Sigmoid colon (tissue), 7 donors: ENCODE measurements at places on chromosomes 1 and 21. TPM values are rescaled to one million over a fixed set of nuclear protein-coding genes. Genes with fewer than 3 reads are reported as not detected.

GRCh38 chr1:175417316-175417715, 224.7 kb upstream of the KIAA0040 start:
- H3K4me3 ChIP-seq = no peak overlapping the region
- no peaks in the 10 kb centered on the region for H3K36me3 ChIP-seq
- no peak for DNase-seq

DNA sequence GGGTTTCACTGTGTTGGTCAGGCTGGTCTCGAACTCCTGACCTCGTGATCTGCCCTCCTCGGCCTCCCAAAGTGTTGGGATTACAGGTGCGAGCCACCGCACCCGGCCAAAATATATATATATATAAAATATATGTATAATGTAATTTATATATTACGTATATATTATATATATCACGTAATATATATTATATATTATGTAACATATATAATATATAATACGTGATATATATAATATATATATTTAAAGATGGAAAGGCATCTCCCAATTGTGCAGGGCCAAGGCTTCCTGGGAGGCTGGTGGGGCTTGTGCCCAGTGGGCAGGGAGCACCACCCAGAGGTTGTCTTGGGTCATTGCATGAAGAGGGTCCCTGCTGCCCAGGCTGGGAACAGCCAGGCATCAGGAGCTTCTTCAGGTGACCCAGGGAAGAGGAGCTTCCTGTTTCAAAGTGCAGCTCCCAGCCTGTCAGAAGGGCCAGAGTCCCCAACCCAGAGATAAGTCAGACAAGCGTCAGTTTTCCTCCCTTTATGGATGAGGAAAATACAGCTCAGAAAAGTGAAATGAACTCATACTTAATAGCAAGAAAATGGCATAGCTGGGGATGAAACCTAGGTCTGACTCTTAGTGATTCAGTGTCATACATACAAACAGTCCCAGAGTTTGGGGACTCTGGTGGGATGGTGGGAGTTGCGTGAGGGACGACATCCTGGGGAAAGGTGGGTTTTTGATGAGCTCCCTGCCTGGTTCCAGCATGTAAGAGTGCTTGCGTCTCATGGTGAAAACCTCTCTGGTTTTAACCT, 12.0 kb downstream of the UBE2Q1 start:
- H3K4me3 ChIP-seq = no peak overlapping the region
- peak; percentile 75 for DNase-seq
- peaks cover 30% of the 10 kb centered on the region for H3K36me3 ChIP-seq
- H3K27me3 ChIP-seq = no peaks in the 10 kb centered on the region

DNA sequence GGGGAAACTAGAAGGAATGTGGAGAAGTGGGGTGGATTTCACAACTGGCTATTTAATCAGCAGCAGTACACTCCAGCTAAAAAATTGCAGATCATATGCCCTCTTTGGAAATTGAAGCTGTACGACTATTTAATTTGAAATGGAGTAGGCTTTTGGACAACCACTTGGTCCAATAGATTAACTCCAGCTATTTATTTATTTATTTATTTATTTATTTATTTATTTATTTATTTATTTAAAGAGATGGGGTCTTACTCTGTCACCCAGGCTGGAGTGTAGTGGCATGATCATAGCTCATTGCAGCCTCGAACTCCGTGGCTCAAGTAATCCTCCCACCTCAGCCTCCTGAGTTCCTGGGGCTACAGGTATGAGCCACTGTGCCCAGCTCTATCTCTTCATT, 312.3 kb downstream of the KCNH1 start:
- no peaks in the 10 kb centered on the region for H3K36me3 ChIP-seq
- no peak overlapping the region for H3K4me3 ChIP-seq
- no peaks in the 10 kb centered on the region for H3K27me3 ChIP-seq
- DNase-seq = no peak
- H3K4me1 ChIP-seq = no peaks in the 10 kb centered on the region
- H3K27ac ChIP-seq = no peak overlapping the region

- no peaks in the 10 kb centered on the region for H3K36me3 ChIP-seq
- no peaks in the 10 kb centered on the region for H3K27me3 ChIP-seq
- peak; percentile 88 for DNase-seq
- H3K27ac ChIP-seq = peak overlapping the region; percentile 83
Measured at GRCh38 chr1:23376890-23377811, 7.5 kb upstream of the ZNF436 start.

DNA sequence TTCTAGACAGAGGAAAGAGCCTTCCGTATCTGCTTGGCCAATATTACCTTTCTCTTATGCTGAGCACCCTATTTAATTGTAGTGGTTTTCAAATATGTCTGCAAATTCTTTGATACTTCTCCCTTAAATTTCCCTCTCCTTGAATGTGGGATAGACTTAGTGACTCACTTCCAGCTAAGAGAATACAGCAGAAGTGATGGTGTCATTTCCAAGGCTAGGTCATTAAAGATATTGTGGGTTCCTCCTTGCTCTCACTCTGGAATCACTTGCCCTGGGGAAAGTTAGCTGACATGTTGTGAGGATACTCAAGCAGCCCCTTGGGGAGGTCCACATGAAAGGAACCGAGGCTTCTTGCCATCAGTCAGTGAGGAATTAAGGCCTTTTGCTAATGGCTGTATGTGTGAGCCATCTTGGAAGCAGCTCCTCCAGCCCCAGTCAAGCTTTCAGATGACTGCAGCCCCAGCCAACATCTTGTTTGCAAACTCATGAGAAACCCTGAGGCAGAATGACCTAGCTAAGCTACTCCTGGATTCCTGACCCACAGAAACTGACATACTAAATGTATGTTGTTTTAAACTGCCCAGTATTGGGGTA, 8.1 kb upstream of the CITED4 start:
- no peak overlapping the region for H3K27ac ChIP-seq
- no peaks in the 10 kb centered on the region for H3K36me3 ChIP-seq
- no peak overlapping the region for H3K4me3 ChIP-seq
- no peaks in the 10 kb centered on the region for H3K27me3 ChIP-seq

DNA sequence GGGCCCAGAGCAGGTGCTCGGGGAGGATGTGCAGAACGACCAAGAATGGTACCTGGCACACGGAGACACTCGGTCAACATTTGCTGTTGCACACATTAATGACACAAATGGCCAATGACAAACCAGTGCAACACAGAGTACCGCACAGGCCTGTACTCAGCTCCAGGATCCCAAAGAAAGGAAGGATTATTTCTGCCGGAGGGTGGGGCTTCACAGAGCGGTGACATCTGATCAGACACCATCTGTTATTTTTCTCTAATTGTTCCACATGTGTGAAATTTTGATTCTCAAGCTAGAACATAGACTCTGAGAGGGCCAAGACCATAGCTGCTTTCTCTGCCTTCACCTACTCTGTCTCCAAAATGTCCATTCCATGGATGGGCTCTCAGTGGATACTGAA, 100.4 kb downstream of the MRPL37 start:
- peak overlapping the region; percentile 75 for H3K27ac ChIP-seq
- no peak overlapping the region for H3K4me3 ChIP-seq
- H3K36me3 ChIP-seq = no peaks in the 10 kb centered on the region
- H3K4me1 ChIP-seq = peaks cover 83% of the 10 kb centered on the region
- DNase-seq = no peak

DNA sequence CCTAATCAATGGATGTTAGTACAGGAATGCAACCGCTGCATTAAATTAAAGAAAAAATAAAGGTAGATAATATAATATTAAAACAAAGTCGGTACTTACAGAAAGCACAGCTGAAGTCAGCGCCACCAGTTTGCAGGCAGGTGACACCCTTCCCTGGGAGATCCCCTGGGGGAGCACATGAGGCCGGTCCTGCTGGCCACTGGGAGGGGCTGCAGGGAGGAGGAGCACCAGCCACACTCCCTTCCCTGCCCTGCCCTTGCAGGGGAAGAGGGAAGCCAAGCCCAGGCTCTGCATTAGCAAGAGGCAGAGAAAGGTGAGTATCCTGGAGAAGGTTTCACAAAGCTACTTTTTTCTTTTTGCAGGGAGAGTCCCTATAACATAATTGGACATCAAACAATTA, 507.0 kb downstream of the AJAP1 start:
- no peak for DNase-seq
- no peaks in the 10 kb centered on the region for H3K4me1 ChIP-seq
- no peak overlapping the region for H3K27ac ChIP-seq
- H3K36me3 ChIP-seq = no peaks in the 10 kb centered on the region
- no peak overlapping the region for H3K4me3 ChIP-seq

DNA sequence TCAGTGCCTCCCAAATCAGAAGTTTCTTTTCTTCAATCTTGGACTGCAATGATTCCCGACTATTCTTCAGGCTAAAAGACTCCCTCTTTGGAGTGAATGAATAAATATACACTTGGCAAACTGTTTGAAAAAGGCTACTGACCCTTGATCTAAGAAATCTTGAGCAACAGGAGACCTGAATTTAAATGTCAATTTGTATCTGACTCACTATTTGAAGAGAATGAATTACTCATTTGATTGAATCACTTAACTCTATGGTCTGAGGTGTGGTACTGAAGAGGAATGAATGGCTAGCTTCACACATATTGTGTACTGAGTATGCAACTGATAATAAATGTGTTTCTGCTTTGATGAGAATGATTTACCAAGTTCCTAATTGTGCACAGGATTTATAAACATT, 4.6 kb upstream of the SMG7 start:
- H3K36me3 ChIP-seq = no peaks in the 10 kb centered on the region
- no peak overlapping the region for H3K27ac ChIP-seq
- no peaks in the 10 kb centered on the region for H3K27me3 ChIP-seq
- H3K4me3 ChIP-seq = no peak overlapping the region
- peaks cover 4% of the 10 kb centered on the region for H3K4me1 ChIP-seq

DNA sequence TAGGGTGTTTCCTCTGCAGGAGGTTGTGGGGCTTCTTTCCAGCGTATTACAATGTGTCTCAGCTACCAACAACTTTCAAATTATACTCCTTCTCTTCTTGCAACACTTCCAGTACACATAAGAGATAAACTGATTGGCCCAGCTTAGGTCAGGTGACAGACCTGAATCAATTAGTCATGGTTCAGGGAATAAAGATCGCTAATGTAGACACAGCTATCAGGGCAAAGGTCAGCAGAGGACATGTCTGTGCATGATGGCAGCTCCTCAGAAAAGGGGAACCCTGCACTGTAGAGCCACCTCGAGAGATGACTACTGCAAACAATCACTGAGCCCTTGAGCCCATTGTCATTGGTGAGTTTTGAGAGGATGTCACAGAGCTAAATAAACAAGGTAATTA, 36.8 kb upstream of the PKN2 start:
- H3K4me3 ChIP-seq = no peak overlapping the region
- no peak for DNase-seq
- no peaks in the 10 kb centered on the region for H3K36me3 ChIP-seq
- H3K4me1 ChIP-seq = no peaks in the 10 kb centered on the region

DNA sequence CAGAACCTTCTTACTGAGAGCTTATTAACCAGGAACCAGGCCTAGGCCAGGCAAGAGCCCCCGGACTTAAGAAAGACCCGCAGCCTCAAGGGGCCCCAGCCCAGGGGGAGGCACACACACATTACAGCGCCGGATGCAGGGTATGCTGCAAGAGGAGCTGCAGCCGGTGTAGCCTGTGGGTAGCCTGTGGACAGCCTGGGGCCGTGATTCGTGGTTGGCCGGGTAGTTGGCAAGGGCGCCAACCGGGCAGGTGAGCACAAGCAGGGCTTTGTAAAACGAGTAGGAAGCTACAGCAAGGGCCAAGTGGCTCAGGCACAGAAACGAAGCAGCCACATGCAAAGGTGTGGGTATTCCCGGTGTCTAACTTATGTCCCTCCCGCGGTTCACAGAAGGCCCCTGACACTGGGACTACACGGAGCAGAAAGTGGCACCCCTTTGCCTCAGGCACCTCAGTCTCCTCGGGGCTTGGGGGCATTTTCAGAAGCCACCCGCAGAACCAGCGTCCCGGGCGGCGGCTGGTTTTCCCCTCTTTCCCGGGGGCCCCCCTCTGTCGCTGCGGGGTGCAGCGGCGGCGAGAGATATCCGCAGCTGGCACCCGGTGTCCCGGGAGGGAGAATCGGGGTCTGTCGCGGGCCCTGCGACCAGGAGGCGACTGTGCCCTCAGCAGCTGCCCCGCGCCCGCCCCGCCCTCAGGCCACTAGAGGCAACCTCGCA, 40.8 kb downstream of the KIAA1614 start:
- DNase-seq = peak; percentile 71
- H3K27ac ChIP-seq = peak overlapping the region; percentile 76
- peaks cover 21% of the 10 kb centered on the region for H3K4me1 ChIP-seq
- H3K27me3 ChIP-seq = no peaks in the 10 kb centered on the region
- peaks cover 8% of the 10 kb centered on the region for H3K36me3 ChIP-seq
- peak overlapping the region; percentile 48 for H3K4me3 ChIP-seq

GRCh38 chr1:173038875-173039554, 11.7 kb downstream of the TNFSF18 start:
- DNase-seq = no peak
- H3K36me3 ChIP-seq = no peaks in the 10 kb centered on the region
- no peaks in the 10 kb centered on the region for H3K27me3 ChIP-seq
- no peak overlapping the region for H3K27ac ChIP-seq

- DNase-seq = no peak
- no peaks in the 10 kb centered on the region for H3K4me1 ChIP-seq
- H3K4me3 ChIP-seq = no peak overlapping the region
- no peaks in the 10 kb centered on the region for H3K36me3 ChIP-seq
- H3K27ac ChIP-seq = no peak overlapping the region
Measured at GRCh38 chr1:147384804-147385203, 142.3 kb downstream of the CHD1L start.

GRCh38 chr1:4963251-4963650, 308.8 kb downstream of the AJAP1 start:
- H3K4me3 ChIP-seq = no peak overlapping the region
- DNase-seq = no peak
- no peaks in the 10 kb centered on the region for H3K27me3 ChIP-seq

- no peaks in the 10 kb centered on the region for H3K4me1 ChIP-seq
- H3K27me3 ChIP-seq = no peaks in the 10 kb centered on the region
- H3K4me3 ChIP-seq = no peak overlapping the region
- peak; percentile 83 for DNase-seq
Measured at GRCh38 chr1:226638001-226638601, 89.5 kb downstream of the STUM start.

- H3K36me3 ChIP-seq = no peaks in the 10 kb centered on the region
- no peak overlapping the region for H3K27ac ChIP-seq
- H3K27me3 ChIP-seq = no peaks in the 10 kb centered on the region
- H3K4me3 ChIP-seq = no peak overlapping the region
- H3K4me1 ChIP-seq = no peaks in the 10 kb centered on the region
Measured at GRCh38 chr1:222543817-222544216, 4.1 kb downstream of the HHIPL2 start.

- no peak overlapping the region for H3K27ac ChIP-seq
- no peaks in the 10 kb centered on the region for H3K4me1 ChIP-seq
- H3K4me3 ChIP-seq = no peak overlapping the region
- peaks cover 7% of the 10 kb centered on the region for H3K36me3 ChIP-seq
Measured at GRCh38 chr1:19689085-19689757, 24.5 kb downstream of the HTR6 start.

GRCh38 chr1:152160576-152160975, 1.5 kb upstream of the RPTN start:
- no peak overlapping the region for H3K27ac ChIP-seq
- no peaks in the 10 kb centered on the region for H3K27me3 ChIP-seq
- no peaks in the 10 kb centered on the region for H3K4me1 ChIP-seq
- no peak overlapping the region for H3K4me3 ChIP-seq

The NPR1 gene
- total RNA-seq = 11.1 TPM

The HMGN1 gene
- total RNA-seq = 73.3 TPM

The MYOC gene
- total RNA-seq = 6.9 TPM

The MIXL1 gene
- not detected for total RNA-seq

The GFI1 gene
- 0.41 TPM for total RNA-seq

The RHCE gene
- not detected for total RNA-seq

The MX2 gene
- 6.2 TPM for total RNA-seq
